ENCODE measurements at places on chromosomes 16 and 17.

GRCh38 chr16:68564382-68564985, 25.4 kb downstream of the ZFP90 start:
- no peak for DNase-seq

DNA sequence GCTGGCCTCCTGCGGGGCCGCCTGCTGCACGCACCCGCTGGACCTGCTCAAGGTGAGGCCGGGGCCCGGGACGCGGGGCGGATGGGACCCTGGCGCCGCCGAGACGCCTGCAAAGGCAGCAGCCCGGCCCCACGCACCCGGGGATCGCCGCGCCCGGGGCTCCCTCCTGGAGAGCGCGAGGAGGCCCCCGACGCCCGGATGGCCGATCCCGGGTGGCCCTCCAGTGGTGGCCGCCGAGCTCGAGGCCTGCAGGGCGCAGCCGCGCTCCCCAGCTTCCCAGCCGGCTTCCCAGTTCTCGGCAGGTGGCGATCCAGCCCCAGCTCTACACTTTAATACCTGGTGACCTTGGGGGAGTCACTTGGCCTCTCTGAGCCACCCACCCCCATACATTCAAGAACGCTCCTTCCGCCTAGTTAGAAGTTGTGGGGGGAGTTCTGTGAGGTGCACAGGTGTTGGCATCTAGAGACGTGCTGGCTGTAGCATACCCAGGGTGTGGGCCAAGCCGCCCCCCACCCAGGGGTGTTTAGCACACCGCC, 452 bp downstream of the SLC25A10 start:
- DNase-seq = no peak

DNA sequence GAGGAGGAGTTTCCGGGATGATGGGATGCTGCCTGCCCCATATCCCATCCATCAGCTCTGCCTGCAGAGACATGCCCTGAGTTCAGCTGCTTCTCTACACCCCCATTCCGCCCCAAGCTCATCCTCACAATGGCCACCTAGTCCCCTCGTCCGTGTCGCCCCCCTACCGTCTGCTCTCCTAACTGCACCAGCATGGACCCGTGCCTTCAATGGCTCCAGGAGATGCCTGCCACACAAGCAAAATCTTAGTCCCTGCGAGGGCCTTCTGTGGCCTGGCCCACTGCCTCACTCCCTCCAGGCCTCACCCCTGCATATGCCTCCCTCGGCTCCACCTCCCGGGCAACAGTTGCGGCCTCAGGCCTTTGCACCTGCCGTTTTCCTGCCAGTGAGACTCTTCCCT, 1.8 kb upstream of the TELO2 start:
- DNase-seq = no peak

GRCh38 chr16:78249056-78249455, 149.6 kb downstream of the WWOX start:
- no peak for DNase-seq

GRCh38 chr17:41530062-41531048, 2.2 kb upstream of the KRT19 start:
- no peak for DNase-seq

GRCh38 chr16:13093661-13094060, 192.3 kb downstream of the SHISA9 start:
- DNase-seq = no peak

GRCh38 chr16:81180578-81180977, 57.9 kb upstream of the BCO1 start:
- no peak for DNase-seq

DNA sequence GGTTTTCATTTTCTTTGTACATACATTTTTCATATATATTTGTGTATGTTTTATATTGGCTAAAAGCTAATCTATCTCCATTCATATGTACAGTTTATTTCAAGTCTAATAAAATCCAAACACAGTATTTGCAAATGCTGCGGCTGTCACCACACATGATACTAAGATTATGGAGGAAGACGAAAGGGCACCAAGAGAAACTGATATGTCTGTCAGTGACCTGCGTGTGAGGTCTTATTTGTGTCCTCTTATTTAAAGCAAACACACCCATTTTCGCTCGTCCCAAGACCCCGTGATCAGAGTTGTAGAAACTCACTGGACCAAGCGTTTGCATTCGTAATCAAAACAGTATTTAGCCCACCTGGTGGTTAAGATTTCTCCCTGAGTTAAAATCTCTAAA, 8.2 kb downstream of the MLYCD start:
- DNase-seq = no peak

DNA sequence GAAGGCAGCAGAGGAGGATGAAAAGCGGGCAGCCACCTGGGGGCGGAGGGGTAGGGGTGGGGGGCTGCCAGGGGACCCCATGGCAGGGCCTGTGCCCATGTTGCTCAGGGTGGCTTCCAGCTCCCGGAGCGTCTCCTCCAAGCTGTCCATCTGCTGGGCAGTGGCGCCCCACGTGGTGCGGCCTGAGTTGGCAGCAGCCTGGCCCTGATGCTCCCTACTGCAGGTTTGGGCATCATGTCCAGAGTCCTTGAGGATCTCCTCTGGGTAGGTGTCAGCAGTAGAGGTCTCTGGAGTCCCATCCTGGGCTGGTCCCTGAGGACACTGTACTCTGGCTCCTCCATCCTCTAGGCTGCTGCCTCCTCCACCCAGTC, 60.9 kb downstream of the SRCIN1 start:
- DNase-seq = no peak

DNA sequence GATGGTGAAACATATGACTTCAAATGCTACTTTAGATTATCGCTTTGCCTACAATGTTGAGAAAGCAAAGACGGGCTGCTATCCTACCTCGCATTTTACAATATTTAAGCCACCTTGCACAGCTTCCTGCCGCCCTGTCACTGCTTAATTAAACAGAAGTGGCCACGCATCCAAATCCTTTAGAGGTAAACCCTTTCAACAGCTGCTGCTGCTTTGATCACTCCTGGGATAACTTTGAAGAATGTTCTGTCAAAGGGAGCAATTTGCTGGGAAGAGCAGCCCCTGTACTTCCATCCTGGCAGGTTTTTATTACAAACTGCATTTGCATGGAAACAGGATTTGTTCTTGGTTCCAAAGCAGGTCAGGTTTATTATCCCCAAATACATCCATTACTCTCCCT, 24.2 kb upstream of the SSTR2 start:
- DNase-seq = no peak

GRCh38 chr16:11306997-11307638, 26.0 kb upstream of the PRM1 start:
- DNase-seq = no peak

DNA sequence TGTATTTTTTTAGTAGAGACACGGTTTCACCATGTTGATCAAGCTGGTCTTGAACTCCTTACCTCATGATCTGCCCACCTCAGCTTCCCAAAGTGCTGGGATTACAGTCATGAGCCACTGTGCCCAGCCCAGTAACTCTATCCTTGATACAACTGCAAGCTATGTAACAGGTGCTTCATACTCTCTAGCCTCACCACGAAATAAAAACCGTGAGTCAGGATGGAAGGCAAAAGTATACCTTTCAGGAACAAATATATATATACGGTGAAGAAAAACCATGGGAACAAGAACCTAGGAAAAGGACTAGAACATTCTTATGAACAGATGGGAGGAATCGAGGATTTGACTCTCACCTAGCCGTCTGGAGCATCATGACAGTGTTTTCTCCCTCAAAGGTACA, 9.6 kb upstream of the FBF1 start:
- no peak for DNase-seq

GRCh38 chr16:85587762-85588556, 25.2 kb upstream of the GSE1 start:
- no peak for DNase-seq

GRCh38 chr16:56331915-56332314, 93.4 kb downstream of the AMFR start:
- DNase-seq = no peak

DNA sequence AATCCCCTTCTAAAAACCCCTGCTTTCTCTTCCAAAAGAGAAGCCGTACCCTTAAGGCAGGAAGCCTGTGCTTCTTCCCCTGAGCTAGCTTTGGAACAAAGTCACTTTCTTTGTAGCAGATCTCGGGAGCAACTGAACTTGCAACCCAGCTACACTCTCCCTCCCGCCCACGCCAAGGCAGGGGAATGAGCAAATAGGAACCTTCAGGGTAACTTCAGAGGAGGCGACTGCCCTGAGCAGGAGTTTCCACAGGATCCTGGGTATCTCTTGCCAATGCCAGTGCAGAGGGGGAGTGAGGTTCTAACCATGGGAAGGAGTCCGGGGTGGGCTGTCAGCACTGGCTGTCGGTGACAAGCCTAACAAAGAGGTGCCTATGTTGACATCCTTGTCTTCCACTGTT, 5.9 kb upstream of the PIRT start:
- no peak for DNase-seq

DNA sequence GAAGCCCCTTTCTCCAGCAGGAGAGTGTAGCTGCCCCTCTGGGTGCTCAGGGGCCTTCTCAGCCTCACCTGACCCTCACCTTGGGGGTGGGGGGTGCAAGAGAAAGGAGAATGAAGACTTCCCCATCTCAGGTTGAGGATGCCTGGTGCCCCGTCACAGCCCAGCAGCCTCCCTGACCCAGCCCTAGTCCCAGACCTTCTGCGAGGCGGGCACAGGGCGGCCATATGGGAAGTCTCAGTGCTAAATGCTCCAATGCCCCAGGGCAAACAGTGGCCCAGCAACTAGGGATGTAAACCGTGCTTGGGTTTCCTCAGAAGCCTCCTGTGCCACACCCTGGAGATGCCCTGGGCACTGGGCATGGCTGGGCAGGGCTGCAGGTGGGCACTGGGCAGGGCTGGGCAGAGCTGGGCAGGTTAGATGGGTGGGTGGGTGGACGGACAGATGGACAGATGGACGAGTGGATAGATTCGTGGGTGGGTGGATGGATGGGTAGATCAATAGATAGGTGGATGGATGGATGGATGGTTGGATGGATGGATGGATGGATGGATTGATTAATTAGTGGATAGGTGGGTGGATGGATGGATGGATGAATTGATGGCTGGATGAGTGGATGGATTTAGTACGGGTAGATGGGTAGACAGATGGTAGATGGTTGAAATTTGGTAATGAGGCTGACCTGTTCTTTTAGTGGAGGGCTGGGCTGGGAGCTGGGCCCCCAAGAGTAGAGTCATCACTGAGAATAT, 16.8 kb downstream of the TPSD1 start:
- DNase-seq = no peak

DNA sequence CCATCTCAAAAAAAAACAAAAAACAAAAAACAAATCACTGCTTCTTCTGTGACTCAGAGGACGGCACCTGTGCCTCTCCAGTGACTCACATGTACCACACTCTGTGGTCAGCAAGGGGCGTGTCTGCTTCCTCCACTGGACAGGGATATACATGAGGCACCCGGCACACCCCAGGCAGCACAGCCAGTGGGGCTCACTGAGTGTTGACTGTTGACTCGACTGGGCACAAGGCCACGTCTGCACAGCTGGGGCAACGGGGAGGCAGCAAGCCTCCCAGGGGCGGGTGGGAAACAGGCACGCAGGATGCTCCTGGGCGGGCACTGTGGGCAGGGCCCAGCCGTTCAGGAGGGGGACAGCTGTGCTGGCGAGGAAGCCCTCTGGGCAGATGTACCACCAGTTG, 64.1 kb downstream of the TIMM22 start:
- peak; percentile 63 for DNase-seq

DNA sequence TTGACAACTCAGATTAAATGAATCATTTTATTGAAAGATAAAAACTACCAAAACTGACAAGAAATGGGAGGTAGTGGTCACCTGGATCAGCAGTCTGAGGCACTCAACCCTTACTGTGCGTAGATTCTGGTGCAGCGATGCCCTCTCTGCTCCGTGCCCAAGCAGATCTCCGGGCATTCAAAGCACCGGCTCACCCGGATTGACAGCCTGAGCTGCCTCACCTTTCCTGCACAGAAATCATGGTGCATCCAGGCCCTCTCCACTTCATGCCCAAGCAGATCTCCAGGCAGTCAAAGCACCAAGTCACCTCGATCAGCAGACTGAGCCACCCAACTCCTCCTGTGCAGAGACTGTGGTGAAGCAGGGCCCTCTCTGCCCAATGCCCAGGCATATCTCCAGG, 196.8 kb downstream of the CA10 start:
- no peak for DNase-seq

DNA sequence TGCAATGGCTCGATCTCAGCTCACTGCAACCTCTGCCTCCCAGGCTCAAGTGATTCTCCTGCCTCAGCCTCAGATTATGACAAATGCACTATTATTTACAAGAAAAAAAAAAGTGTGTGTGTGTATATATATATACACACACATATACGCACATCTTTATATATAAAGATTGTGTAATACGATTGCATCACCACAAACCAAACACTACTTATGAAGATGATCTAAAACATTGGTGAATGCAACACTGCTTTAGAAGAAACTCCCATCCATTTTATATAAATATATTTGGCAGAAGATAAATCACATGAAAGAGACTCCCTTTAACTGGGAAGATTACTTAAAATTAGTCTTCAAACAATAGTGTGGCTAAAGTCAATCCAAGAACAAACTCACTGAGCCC, 96.7 kb downstream of the SYCE1L start:
- DNase-seq = no peak

- no peak for DNase-seq
Measured at GRCh38 chr16:81385031-81385756, 59.4 kb upstream of the CMIP start.

DNA sequence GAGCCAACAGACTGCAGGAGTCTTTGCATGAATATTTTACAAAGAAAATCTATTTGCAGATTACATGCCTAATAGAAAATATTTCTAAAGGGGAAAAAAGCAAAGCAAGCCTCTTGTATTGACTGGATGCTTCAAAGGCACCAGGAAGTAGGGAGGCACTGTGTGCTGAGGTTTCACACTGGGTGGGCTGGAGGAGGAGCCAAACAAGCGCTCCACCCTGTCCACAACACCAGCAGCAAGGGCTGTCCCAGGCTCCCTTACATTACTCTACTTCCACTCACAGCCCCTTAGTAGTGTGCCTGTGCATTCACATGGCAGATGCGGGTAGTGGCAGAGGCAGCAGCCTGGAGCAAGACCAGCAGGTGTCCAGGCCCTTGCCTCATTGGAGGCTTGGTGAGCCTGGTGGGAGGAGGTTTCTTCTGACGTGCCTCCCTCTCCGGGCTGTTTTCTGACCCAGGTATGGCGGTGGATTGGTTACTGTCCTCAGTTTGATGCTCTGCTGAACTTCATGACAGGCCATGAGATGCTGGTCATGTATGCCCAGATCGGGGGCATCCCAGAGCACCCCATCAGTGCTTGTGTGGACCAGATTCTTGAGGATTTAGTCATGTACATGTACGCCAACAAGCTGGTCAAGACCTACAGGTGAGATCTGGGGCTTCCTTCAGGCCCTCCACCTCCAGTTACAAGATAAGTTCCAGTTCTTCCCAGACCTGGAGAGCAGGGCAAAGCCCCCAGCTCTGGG, 7.0 kb upstream of the CCNF start:
- DNase-seq = peak; percentile 31

- DNase-seq = no peak
Measured at GRCh38 chr16:46765050-46765449, 16.9 kb upstream of the MYLK3 start.

- DNase-seq = no peak
Measured at GRCh38 chr16:81473558-81473957, 28.9 kb downstream of the CMIP start.

DNA sequence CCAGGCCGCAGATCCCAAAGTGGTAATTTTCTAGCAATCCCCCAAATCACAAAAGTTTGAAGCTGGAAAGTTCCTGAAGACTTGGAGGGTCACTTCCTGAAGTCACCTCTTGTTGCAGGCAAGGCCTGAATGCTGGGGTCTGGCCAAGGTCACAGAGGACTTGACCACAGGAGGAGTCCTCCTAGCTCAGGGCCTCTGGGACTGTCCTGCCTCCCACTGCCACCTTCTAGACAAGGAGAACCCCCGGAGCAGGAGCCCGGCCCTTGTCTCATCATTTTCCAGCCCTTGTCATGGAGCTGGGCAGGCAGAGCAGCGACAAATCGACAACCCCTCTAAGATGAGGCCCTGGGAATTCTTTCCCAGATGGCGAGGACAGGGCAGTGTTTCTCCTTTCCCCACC, 330 bp downstream of the CDH16 start:
- no peak for DNase-seq
